ENCODE measurements at places on chromosomes 1 and 21.

DNA sequence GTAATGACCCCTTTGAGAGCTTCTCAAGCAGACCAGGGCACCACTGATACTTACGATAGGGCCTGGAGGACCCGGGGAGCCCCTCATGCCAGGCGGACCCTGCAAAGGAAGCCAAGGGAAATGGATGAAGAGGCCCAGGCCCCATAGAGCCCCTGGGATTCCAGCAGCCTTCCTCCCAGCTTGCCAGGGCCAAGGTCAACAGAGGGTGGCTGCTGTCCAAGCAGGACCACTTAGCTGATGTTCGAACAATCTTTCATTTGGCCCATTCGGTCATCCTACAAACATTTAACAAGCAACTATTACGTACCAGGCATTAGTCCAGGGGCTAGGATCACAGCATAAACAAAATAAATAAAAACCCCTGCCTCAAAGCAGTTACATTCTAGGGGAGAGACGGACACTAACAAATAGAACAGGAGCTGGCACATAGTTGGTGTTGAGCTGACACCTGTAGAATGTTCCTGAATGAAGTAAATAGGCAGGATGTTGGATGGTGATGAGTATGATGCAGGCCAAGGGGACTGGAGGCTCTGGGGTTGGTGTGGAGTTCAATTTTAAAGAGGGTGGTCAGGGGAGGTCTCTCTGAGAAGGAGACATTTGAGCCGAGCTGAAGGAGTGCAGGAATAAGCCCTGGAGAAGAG lies 27.0 kb upstream of the PEF1 start:
- DNase-seq = no peak

GRCh38 chr1:173532237-173532636 lies 55.1 kb downstream of the PRDX6 start:
- no peak for DNase-seq

DNA sequence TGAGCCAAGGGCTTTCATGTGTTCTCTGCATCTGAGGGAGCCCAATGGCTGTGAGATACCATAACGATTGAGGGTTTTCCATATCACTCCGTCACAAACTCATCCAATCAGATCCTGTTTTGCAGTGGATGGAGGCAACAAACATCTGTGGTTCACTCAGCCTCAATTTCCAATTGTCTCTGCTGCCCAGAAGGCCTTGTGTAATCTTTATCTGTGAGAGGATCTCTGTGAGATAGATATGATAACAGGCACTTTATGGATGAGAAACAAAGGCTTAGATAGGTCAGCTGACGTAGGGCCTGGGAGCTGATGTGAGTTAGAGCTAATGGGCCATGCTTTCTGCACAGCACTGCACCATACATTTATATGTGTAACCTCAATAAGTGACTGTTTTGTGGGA lies 3.3 kb upstream of the MTARC1 start:
- DNase-seq = no peak

- DNase-seq = no peak
Observed at GRCh38 chr1:222073307-222073995, 331.6 kb upstream of the DUSP10 start.

DNA sequence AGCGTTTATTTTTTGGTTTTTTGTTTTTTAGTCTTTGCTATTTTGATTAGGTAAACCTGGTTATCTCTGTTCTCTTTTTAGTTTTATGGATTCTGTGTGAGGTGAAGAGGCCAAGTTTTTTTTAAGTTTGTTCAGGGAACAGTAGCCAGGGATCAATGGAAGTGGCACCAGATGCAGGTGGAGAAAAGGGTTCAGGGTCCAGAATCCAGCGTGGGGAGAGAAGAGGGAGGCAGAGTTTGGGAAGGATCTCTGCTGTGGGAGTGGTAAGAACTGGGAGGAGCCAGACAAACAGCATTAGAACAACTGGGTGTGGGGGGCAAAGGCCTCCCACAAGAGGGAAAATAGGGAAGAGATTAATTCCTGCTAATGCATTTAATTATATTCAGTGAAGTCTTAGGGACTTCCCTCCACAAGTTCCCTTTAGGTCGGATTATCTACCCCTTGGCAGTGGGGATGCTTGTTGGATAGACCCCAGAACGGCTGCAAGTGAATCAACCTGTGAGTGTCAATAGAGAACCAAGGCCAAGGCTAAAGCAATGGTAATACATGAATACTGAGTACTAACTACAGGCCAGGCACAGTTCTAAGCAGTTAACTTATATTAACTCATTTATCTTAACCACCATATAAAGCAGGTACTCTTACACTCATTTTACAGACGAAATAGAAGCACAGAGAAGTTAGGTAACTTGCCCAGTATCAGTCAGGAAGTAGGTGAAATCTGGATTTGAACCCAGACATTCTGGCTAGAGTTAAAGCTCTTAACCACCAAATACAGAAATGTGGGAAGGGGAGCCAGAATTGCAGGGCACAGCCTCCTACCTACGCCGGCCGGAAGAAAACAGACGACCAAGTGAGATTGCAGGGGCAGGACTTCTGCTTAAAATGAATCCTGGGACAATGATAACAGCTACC lies 498 bp downstream of the GNAT2 start:
- DNase-seq = no peak
